ENCODE measurements at places on chromosomes 6 and 20. TPM values are rescaled to one million over a fixed set of nuclear protein-coding genes. Genes with fewer than 3 reads are reported as not detected.

GRCh38 chr6:143585241-143585640 is 73.7 kb upstream of the FUCA2 start:
- no peak for DNase-seq

GRCh38 chr6:33248643-33248931 is 23.1 kb downstream of the VPS52 start:
- peak; percentile 51 for DNase-seq

DNA sequence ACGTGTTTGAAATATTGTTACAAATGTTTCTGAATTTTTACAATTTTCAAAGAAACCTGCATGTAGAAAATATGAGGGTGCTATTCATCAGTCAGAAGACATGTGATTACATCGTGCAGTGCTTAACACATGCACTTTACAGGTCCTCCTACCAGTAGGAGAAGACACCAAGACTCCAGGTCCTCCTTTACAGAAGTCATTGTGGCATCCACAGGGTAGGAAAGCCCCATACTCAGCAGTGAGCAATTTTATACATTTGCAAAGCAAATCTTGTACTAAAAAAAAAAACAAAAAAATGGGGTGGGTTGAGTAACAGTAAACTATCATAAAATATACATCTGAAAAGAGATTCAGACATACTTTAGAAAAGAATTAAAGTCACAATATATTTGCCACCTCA is 14.0 kb downstream of the TPD52L1 start:
- no peak for DNase-seq

GRCh38 chr6:66825539-66825938 is 1118.5 kb upstream of the EYS start:
- DNase-seq, result no peak

DNA sequence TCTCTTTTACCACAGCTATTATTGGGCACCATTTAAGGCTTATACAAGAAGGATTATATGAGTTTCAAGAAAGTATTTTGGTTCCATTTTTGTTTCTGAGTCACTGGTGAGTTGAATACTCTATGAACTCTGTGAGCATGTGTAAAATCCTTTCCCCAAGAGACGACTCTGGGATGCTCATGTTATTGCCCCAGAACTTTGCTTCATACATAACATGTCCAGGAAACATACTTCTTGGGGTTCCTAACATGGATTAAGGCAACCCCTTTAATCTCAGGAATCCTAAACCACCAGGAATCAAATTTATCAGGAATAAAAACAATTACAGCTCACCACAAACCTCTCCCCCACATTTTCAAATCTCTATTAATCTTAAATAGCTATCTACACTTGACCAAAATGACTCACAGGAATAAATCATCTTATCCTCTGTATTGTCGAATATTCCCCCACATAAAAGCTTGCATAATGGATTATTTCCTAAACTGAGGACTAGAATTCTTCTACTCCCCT is 117.5 kb upstream of the COL21A1 start:
- no peak for DNase-seq

DNA sequence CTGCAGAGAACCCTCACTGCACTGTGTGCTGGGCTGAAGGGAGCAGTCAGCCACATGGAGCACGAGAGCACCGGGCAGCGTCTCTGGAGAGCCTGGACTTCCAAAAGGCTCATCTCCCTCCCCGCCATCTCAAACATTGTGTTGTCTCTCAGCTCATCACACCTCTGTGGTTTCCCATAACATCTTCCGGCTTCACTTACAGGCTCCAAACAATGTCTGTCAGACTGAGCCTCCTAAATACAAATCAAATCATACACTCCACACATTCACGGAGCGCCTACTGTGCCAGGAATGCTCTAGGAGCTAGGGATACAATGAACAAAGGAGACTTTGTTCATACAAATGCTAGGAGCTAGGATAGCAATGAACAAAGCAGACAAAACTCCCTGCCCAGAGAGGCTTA is 398.0 kb downstream of the RNGTT start:
- no peak for DNase-seq

- DNase-seq, result no peak
Measured at GRCh38 chr20:13492001-13492481, 146.7 kb downstream of the TASP1 start.

DNA sequence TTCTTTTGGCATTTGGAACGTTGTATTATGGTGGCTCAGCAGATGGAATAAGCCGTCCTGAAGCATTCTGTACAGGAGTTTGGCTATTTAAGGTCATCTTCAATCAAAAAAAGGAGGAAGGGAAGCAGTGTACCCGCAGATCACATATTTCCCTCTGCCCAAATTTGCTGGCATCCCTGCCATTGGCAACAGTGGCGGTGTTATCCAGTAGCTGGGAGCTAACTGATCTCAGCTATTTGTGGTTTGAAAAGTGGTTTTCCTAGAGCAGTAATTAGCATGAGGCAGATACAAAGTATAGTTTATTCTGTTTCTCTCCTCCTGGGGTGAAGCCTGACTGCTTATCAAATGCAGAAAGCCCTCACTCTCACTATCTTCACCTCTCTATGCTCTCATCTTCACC is 576.8 kb downstream of the QKI start:
- no peak for DNase-seq

DNA sequence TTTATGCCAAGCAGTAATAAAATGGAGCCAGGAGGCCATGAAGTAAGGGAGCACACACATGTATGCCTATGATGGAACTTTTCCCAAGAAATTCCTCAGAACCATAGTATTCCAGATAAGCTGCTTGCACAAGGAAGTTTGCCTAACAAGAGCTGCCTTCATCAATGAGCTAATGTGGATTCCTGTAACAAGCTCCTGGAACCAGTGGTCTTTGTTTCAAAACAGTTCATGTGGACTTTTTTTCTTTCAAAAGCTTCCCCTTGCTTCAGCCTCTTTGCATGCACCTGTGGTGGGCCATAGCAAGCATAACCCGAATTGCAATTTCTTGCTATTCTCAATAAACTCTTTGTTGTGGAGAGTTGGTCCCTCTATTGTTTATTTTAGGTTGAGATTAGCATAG is 359.6 kb downstream of the UTRN start:
- no peak for DNase-seq

DNA sequence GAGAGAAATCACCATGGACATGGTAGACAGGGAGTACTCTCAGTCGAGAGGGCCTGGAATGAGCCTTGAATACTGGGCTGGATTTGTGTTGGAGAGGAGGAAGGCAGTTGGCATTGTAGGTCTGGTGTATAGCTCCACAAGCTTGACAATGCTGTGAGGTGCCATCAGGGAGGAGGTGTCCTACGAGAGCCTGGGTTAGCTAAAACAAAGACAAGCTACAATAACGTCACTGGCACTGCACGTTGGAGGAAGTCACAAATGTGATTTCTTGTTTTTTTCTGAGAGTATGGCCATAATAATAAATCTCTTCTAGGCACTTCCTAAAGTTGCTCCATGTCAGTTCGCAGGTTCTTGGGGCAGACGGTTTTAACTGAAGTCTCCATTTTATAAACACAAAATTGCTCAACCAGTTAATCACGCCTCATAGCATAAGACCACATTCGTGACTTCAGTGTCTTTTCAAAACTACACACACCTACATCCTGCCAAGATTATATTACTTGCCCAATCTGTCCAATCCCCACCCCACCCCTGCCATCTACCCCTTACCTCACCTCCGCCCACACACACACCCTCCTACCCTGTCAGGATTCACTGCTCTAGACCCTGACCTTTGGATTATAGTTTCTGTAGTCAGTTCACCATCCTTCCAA is 4.4 kb upstream of the HLA-DMB start:
- no peak for DNase-seq

- DNase-seq, result peak; percentile 29
Measured at GRCh38 chr20:33296206-33296605, 13.2 kb downstream of the BPIFB1 start.

- DNase-seq, result no peak
Measured at GRCh38 chr6:89361171-89361570, 8.6 kb upstream of the UBE2J1 start.

DNA sequence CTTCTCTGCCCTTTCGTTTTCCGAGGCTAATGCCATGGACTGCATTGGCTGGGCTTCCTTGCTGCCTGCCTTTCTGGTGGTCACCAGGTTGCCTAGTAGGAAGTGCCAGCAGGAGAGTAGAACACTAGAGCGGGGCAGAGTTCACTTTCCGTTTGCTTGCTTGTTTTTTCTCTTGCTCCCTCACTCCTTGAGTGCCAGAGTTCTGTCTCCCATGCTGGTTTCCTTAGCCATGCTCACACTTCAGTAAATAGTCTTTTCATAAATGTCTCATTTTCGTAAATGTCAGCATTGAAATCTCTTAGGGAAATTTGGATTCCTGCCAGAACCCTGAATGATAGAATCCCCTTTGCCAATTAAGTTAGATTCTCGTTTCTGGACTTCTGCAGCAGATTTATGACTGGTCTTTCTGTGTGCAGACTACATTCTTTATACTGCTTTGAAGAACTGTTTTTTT is 63.9 kb downstream of the FAM83B start:
- no peak for DNase-seq

The SLC22A2 gene
- total RNA-seq, result not detected

The PPARD gene
- total RNA-seq, result 32.9 TPM

The DAAM2 gene
- total RNA-seq, result 57.6 TPM

The MCHR2 gene
- total RNA-seq, result not detected

The DEFB124 gene
- not detected for total RNA-seq

All from adrenal gland (tissue), 19 donors.